ENCODE measurements at places on chromosomes 6 and 20.
A peak's percentile ranks its signal among the peaks of the same experiment; 100 is the strongest.

- no peak for DNase-seq
Observed at GRCh38 chr20:64044484-64045247, 4.8 kb downstream of the SOX18 start.

DNA sequence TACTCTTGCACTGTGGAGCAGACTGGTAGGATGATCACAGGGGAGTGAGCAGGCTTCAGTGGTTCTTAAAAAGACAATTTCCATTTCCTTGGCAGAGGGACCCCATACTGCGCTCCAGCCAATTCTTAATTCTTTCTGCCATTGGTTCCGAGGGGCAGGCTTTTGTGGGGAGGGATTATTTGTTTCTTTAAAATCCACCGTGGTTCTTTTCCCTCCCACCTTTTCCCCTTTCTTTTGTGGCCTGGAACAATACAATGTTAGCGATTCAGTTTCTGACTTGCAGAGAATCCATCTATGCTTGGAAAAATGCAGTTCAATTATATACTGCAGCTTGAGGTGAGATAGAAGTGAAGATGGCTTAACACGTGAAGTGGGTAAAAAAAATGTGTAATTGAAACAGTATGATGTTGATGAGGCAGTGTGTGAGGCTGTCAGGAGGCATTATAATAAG lies 379.0 kb upstream of the FLRT3 start:
- DNase-seq, result no peak

DNA sequence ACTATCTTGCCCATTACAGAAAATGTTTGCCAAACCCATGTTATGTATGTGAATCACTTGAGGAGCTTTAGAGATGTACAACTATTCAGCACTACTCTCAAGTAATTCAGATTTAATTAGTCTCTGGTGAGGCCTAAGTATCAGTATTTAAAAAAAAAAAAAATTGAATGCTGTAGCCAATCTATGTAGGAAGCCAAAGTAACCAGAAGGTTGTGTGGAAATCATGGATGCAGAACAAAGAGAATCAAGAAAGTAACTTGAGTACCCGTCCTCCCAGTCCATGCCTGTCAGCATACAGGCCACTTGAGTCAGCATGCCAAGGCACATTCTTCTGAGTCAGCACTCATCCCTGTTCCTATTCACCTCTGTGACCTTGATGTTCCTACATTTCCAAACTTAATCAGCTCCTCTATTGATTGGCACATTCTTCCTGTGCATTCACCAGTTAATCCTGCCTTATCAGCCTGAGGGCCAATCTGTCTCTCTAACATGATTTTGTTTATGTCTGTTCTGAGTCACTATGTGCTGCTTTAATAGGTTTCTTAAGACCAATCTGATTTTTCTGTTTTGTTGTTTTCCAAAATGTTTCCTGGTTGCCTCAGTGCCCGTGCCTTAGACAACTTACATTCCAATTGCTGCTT lies 165.6 kb downstream of the KCNQ5 start:
- no peak for DNase-seq

- DNase-seq, result no peak
Observed at GRCh38 chr6:156826290-156826955, 49.2 kb downstream of the ARID1B start.

- DNase-seq, result no peak
Observed at GRCh38 chr6:163532526-163533078, 118.1 kb downstream of the QKI start.

DNA sequence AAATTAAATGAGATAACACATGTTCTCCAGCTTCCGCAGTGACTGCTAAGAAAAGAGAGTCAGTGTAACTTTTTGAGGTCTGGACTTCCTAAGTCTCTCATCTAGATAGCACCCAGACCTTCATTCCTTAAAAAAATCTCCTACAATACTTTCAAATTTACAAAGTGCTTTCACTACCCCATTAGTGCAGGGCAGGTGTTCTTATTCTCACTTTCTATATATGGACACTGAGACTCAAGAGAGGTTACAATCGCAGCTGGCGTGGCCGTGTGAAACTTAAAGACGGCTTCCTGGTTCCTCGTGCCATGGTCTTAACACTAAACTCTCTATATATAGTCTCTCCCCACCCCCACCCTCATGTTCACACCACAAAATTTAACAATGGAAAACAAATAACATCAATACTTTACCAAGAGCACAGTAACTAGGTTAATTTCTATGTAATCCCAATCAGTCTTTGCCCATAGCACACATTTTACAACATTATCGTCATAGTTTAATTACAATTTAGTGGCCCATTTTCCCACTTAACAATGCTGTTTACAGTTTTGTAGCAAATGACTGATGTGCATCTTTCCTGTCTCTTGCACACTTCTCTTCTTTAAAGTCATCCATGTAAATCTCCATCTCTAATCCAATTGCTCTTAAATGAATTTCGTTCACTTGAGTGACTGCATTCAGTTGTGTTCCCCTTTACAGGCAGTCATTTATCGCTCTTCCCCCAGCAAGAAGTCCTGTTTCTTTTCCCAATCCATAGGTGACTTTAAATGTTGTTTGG lies 78.8 kb upstream of the ARID1B start:
- no peak for DNase-seq

DNA sequence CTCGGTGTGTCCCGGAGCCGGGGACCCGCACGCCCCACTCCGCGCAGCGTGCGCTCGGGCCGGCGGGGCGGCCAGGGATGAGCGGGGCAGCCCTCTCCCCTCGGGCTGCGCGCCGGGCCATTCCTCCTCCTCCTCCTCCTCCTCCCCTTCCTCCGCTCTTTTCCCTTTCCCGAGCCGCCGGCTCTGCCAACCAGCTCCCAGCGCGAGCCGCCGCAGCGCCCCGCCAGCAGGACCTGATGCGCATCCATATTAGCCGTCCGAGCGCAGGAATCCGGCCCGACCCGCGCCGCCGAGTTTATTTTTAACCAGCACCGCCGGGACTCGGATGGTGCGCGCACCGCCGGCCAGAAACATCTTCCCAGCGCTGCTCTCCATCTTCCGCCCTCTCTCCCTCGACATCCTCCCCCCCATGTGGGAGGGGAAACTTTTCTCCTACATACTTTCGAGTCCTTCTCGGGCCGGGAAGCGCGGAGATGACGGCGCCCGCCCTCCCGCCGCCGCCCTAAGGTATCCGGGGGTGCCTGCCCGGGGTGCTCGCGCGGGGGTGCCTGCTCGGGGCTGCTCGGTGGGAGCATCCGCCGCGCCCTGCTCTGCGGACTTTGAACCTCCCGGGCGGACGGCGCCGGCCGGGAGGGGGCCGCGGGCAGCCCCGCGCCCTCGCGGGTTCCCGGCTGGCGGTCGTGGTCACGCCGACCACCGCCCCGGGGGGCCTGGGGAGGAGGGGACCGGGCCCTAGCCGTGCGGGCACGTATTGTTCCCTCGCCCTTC lies 619 bp downstream of the RREB1 start:
- DNase-seq, result peak; percentile 33

GRCh38 chr6:3742426-3743344 lies 8.8 kb downstream of the PXDC1 start:
- DNase-seq, result peak; percentile 91

DNA sequence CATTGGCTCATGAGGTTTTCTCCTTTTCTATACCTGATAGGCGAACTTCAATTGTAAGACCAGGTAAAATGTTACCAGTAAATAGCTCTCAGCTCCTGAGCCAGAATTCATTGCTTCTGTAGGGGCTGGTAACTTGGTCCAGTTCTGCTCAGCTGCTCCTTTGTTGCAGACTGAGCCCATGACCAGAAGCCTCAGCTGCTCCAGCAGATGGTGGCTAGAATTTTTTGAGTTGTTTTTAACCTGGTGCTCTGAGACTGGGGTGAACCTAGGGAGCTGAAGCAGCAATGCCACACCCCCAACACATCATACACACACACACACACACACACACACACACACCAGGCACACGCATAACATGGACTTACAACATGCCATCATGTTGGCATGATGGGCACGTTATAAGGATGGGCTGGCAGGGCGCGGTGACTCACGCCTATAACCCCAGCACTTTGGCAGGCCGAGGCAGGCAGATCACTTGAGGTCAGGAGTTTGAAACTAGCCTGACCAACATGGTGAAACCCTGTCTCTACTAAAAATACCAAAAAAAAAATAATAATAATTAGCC lies 103.1 kb downstream of the QRSL1 start:
- DNase-seq, result no peak

DNA sequence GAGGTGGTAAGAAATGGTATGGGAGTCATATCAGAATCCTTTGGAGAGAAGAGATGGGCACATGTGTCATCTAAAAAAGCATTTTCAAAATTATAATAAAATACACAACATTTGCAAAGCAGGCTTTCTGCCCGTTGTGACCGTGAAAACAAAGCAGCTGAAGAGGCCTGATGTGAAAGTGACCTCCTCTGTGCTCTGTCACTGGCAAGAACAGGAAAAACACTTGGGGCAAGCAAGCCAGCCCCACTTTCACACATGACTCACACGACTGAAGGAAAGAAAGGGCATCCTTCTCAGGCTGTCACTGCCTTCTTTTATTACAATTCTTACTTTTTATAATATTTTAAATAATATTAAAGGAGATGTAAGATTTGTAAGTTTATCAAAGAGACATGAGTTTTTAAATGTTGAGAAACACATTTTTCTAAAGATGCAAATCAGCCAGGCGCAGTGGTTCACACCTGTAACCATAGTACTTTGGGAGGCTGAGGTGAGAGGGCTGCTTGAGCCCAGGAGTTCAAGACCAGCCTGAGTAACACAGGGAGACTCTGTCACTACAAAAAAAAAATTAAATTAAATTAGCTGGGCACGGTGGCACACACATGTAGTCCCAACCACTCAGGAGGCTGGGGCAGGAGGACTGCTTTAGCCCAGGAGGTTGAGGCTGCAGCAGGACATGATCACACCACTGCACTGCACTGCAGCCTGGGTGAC lies 143.7 kb downstream of the BTBD9 start:
- no peak for DNase-seq

GRCh38 chr20:2420510-2420909 lies 39.8 kb downstream of the TGM6 start:
- DNase-seq, result no peak

DNA sequence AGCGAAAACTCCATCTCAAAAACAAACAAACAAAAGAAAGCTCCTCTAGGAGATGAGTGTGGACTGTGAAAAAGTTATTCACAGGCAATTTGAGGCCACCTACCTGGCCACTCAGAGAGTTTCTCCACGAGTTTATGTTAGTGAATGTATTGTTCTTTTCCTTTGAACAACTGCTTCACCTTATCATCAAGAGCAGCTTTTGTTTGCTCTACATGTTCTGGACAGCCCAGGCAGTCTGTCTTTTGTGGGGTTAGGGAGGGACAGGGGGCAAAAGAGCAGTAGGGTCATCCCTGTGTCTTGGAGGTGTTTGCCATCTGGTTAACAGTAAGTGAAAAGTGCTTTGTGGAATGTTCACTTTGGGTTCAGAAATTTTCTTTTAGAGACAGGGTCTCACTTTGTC lies 8.0 kb downstream of the CASS4 start:
- DNase-seq, result no peak

DNA sequence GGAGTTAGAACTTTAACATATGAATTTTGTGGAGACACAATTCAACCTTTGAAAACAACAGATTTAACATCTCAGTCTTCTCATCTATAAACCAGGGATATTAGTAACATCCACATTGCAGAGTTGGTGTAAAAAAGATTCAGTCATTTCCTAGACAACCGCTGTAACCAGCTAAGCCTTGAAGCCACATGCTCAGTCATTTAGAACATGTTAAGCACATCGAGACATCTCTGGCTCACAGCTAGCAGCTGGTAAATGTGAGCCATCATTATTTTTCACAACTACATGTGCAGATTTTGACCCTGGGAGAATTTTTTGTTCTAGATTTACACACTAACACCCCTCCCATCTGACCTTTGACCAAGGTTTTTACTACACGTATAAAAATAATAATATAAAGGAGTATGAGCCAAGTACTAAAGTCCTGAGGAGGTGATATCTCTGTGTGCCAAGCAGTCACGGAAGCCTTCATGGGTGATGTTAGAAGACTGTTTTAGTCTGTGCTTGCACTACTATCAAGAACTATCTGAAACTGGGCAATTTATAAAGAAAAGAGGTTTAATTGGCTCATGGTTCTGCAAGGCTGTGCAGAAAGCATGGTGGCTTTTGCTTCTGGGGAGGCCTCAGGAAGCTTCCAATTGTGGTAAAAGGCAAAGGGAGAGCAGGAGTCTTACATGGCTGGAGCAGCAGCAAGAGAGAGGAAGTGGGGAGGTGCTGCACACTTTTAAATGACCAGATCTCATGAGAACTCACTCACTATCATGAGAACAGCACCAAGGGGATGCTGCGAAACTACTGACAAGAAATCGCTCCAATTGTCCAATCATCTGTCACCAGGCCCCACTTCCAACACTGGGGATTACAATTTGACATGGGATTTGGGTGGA lies 48.7 kb upstream of the IL20RA start:
- no peak for DNase-seq

- no peak for DNase-seq
Observed at GRCh38 chr20:50335866-50336265, 145.2 kb downstream of the CEBPB start.

- no peak for DNase-seq
Observed at GRCh38 chr6:161216616-161217205, 57.1 kb downstream of the AGPAT4 start.

GRCh38 chr6:109088995-109089394 lies 5.7 kb downstream of the SESN1 start:
- DNase-seq, result no peak

DNA sequence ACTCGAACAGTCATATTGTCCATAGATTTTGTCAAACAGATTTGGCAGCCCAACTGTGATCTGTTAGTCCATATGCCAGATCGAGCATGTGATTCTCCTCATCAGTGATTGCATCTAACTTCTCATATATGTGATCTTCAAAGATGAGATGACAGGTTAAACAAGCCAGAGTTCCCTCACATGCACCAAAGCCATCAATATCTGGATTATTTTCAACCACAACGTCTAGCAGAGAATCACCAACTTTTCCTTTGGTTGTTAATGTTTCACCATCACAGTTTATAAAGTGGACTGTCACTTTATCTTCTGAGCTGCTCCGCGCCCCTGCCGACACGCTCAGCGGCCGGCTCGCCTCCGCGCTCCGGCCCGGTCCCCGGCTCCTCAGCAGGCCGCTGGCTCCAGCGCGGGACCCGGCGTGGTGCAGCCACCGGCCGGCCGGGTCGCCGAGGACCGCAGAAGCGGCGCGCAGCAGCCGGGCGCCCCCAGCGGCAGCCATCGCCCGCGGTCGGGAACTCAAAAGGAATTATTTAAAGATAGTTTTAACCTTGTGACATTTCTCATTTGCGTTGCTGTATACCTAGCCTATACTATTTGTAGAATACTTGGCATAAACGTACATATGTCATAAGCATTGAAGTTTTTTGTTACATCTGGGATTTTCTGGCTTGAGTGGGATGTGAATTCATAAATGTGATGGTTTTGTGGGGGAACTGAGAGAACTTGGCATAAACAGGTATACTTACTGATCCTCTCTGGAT lies 40.1 kb upstream of the DYNLRB1 start:
- peak; percentile 26 for DNase-seq

DNA sequence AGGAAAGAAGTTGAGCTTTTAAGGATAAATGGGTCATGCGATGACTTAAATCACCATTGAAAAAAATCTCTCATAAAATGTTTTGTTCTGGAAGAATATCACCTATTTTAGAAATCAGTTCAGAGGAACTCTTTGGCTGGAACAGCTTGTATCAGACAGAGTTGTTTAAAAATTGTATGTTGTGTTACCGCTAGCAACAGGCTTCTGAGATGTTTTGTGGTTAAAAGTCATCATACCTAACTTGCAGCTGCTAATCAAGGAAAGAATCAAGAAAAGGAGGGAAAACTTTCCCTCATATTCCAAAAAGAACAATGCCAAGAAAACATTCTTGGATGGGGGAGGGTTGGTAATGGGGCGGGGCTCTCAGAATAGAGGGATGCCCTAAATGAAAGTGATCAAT lies 220.7 kb upstream of the CITED2 start:
- no peak for DNase-seq

Data from activated CD4-positive, alpha-beta T cell treated with anti-CD3 and anti-CD28 coated beads, Interleukin-2, amount 50 U/mL, for 1 hour (primary cell).